ENCODE measurements at places on chromosomes 13 and 19.

- DNase-seq, result no peak
These were observed 7.2 kb downstream of the RPL36 start for GRCh38 chr19:5697022-5697889.

- no peak for DNase-seq
These were observed 6.5 kb upstream of the CIRBP start for GRCh38 chr19:1262623-1263123.

DNA sequence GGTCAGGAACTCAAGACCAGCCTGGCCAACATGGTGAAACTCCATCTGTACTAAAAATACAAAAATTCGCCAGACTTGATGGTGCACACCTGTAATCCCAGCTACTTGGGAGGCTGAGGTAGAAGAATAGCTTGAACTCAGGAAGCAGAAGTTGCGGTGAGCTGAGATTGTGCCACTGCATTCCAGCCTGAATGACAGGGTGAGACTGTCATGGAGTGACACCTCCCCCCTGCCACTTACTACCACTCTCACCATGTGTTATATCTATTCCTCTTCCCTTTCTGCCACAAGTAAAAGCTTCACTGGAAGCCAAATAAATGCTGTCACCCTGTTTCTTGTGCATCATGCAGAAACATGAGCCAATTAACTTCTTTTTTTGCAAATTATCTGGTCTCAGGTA, 10.6 kb upstream of the CEACAM4 start:
- DNase-seq, result no peak

- DNase-seq, result no peak
These were observed 56.6 kb downstream of the TBC1D4 start for GRCh38 chr13:75425216-75426009.
